Inflammatory macrophage treated with lipopolysaccharide for 1 hour (primary cell): ENCODE measurements at places on chromosomes 16 and 17.

DNA sequence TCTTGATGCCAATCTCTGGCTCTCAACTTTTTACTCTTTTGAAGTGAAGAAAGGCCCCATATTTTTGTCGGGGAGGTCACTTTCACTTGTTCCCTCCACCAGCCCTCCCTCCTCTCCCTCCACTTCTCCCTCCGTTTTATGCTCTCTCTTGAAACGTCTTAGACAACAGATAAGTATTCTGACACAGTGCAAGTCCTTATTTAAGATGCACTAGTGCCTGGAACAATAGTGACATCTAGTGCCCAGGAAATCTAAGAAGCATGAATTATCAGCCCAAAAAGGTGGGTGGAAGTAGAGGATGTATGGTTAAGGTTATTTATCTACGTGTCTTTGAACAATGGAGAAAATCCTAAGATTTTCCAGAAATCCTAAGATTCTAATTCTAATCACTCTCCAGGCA lies 17.9 kb downstream of the PSME3IP1 start:
- DNase-seq, result peak; percentile 79

DNA sequence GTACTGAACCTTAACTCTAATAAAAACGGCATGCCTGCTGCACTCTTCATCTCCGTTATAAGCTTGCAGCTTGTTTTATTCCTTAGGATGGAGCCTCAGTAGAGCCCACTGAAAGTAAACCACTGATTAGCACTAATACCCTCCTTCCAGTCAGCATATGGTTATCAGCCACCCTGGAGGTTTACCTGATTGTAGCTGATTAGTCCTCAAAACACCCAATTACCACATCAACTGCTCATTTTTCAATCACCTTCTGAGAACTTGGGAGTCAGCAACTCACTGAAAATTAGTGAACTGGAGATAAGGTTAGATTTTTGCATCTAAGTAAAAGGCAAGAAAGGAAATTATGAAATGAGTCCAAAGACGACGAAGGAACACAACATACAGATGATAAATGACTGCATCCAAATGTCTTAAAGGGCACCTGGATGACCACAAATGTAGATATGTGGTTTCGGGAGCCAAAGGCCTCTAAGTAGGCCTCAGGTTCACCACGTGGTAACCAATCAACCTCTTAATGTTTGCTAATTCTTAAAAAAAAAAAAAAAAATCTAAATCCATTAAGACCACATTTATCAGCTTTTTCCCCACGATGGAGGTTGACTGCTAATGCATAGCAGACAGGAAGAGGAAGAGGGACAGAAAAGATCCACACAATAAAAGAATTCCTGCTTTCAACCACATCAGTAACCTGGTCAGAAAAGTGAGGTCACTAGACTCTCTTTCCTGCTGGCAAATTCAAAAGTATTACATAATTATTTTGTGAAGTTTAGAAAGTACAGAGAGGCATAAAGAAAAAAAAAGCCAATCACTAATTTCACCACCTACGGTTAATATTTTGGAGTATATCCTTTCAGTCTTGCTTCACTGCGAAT lies 28.0 kb downstream of the DCUN1D3 start:
- no peak for DNase-seq

GRCh38 chr17:39461926-39462569 lies 762 bp downstream of the CDK12 start:
- DNase-seq, result peak; percentile 19

DNA sequence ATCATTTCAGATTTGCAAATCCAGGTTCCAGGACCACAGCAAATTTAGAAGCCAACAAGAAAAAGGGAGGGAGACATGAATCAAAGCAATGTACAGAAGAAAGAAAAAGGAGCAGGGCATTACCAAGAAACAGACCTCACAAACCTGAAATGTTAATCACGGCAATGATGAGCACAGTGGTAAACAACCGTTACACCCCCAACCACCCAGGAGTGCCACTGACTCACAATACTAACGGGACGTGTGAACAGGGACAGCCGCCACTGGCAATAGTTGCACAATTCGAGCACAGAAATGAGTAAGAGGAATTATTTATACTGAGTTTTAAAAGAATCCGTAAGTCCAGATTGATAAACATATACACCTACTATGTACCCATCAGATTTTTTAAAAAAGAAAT lies 13.8 kb downstream of the USP22 start:
- peak; percentile 25 for DNase-seq

DNA sequence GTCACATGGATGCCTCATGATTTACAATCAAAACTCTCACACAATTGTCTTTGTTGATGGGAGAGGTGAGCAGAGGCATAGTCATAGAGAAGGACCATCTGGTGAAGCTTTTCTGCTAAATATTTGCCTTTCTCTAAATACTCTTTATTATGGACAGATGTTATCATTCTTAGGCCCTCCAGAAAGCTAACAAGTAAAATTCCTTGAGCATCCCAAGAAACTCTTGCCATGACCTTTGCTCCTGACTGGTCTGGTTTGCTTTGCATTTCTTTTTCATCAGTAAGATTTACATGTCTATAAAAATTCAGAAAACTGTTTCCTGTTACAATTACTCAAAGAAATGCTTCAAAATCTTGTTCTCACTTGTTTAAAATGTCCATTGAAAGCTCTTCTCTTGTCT lies 1336.6 kb upstream of the CDH8 start:
- no peak for DNase-seq

DNA sequence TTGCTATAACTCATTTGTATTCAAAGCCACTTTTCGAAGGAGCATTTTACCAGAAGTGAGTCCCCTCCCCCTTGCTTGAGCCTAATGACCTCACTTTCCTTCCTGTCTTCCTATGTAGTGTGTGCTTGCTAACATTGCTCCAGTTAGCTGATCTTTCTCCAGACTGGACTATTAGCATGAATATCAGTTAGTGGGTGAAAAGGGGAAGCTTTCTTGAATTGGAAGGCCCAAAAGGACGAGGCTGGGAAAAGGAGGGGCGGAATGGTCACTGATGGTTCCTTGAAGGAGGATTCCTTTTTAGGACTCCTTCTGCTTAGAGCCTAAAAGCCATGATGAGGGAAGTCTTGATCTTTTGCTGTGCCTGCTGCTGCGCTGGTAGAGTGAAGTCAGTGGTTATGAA lies 11.9 kb downstream of the MAP3K3 start:
- peak; percentile 84 for DNase-seq

- DNase-seq, result no peak
Observed at GRCh38 chr17:20988896-20989295, 53.9 kb downstream of the USP22 start.

DNA sequence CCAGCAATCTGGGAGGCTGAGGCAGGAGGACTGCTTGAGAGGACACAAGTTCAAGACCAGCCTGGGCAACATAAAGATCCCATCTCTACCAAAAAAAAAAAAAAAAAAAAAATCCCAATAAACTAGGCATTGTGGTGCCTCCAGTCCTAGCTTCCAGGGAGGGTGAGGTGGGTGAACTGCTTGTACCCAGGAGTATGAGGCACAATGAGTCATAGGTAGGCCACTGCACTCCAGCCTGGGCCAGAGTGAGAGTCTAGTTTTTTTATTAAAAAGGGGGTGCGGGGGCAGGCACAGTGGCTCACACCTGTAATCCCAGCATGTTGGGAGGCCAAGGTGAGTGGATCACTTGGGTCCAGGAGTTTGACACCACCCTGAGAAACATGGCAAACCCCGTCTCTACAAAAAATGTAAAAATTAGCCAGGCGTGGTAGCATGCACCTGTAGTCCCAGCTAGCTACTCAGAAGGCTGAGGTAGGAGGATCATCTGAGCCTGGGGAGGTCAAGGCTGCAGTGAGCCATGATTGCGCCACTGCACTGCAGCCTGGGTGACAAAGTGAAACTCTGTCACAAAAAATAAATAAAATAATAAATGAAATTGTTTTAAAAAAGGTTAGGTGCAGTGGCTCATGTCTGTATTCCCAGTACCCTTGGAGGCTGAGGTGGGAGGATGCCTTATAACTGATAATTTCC lies 7.8 kb upstream of the CHST6 start:
- no peak for DNase-seq

- no peak for DNase-seq
Observed at GRCh38 chr17:46994993-46995392, 15.9 kb upstream of the RPRML start.

GRCh38 chr17:43787728-43788127 lies 7.5 kb downstream of the CFAP97D1 start:
- DNase-seq, result peak; percentile 90

DNA sequence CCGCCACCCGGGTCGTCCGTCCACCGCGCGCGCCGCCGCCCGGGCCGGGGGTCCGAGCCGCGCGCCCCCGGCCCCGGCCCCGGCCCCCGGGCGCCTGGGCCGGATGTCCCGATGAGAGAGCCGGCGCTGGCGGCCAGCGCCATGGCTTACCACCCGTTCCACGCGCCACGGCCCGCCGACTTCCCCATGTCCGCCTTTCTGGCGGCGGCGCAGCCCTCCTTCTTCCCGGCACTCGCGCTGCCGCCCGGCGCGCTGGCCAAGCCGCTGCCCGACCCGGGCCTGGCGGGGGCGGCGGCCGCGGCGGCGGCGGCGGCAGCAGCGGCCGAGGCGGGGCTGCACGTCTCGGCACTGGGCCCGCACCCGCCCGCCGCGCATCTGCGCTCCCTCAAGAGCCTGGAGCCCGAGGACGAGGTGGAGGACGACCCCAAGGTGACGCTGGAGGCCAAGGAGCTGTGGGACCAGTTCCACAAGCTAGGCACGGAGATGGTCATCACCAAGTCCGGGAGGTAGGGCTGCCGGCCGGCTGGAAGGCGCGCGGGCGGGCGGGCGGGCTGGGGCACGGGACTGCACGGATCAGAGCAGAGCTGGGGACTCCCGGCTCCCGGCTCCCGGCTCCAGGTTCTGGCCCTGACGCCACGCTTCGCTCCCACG lies 548 bp downstream of the TBX2 start:
- DNase-seq, result peak; percentile 49

- no peak for DNase-seq
Observed at GRCh38 chr17:42518755-42519545, 17.1 kb upstream of the NAGLU start.

DNA sequence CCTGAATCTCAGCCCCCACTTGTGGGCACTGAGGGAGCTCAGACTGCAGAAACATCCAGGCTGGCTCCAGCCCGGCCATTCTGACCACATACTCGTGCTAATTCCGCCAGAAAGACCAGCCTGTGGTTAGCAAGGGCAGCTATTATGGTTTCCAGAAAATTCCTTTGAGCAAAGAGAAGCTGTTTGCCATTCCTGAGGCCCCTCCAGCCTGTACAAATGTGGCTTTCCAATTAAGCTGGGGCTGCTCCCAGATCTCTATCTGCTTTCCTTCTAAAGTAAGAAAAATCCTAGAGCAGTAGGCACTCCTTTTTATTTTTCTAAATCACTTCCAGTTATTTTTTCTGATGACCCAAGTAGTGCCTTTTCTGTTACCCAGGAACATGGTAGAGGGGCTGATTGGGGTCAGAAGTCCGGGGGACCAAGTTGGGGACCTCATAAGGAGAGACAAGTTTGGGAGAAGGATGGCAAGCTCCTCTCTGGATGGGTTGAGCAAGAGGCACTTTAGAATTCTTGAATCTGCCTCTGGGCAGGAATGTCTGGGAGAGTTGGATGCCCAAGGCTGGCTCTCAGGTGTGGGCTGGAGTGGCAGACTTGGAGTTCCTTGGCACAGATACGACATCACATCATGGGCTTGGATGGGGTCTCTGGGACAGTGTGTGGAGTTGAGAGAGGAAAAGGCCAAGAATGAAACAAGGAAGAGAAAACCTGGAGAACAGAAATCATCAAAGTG lies 83.3 kb upstream of the TNRC6C start:
- DNase-seq, result no peak

DNA sequence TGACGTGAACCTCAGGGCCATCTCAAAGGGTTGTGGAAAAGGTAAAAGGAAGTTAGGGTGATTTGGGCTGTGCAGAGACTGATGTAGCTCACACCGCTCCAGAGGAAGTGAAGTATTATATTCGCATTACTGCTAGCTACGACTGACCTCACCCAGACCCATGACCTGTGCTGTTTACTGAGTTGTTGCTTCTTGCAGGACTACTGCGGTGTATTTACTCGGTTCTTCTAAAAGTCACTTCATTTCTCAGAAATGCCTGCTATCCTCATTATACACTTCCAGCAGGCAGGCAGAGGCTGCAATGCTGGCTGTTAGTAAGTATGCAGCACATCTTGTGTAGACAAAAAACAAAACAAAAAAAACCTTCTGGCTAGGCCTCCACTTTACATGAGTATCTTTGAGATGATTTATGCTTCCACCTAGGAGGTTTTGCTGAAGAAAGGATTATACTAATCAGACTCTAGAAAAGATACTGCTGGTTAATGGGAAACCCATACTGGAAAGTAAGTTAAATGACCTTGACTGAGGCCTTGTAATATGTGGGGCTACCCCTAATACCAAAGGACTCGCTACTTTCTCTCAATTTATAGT lies 76.0 kb downstream of the CREBBP start:
- peak; percentile 38 for DNase-seq

- no peak for DNase-seq
Observed at GRCh38 chr17:80832266-80832676, 159.4 kb upstream of the CHMP6 start.
